ENCODE measurements at places on chromosomes 16 and 17.

DNA sequence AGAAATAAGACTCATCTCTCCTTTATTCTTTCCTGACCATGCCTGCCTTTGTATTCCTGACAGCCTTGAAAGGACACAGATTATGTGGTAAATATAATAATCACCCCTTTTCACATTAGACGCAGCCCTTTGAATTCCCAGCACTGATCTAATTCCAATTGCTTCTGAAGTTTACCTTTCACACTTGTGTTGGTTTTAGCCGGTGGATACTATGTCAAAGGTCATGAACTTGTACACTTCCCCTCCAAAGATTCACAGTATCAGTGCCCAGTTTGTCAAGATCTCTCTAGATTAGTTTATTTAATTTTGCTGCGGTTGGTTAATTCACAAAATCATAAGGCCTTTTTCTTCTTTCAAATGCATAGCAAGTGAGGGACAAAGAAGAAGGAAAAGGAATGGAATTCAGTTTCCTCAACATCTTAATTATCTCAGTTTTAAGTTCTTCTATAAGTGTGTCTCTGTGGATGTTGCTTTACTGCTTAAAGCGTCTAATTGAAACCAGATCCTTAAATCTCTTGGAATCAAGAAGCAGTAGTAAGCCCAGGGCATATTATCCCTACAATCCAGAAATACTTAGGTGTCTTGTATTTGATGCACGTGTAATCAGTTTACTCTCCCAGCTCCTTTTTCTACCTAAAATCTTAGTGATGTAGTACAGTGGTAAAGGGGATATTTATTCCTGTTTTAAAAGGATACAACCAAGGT, 174.3 kb upstream of the TBX2 start:
- DNase-seq: no peak

DNA sequence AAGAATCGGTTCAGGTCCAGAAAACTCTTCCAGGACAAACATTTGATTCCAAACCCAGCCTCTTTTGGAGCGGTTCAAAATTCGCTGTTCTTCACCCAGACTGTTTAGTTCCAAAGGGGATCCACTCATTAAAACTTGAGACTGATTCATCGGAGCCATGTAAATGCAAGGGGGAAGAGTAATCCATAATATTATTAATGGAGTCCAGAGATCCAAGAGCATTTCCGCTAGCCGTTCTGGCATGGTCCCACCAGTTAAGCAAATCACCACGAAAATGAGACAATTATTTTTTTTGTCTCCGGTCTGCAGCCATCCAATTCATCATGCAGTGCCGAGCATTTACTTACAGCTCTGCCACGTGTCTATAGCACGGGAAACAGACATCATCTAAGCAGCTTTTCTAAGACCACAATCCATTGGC, 15.1 kb downstream of the CDH8 start:
- DNase-seq: no peak

- DNase-seq: no peak
Measured at GRCh38 chr16:31360251-31360650, 5.3 kb downstream of the ITGAX start.

GRCh38 chr16:47204736-47205504, 61.2 kb upstream of the NETO2 start:
- DNase-seq: no peak

DNA sequence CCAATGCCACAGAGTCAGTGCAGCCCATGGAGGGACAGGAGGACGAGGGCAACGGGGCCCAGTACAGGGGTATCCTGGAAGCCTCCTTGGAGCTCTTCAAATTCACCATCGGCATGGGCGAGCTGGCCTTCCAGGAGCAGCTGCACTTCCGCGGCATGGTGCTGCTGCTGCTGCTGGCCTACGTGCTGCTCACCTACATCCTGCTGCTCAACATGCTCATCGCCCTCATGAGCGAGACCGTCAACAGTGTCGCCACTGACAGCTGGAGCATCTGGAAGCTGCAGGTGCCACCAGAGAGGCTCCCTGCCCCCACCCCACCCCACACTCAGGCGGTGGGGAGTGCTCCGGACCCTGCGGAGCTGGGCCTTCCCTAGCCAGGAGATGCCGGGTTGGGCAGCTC, 16.6 kb downstream of the TRPV2 start:
- no peak for DNase-seq

DNA sequence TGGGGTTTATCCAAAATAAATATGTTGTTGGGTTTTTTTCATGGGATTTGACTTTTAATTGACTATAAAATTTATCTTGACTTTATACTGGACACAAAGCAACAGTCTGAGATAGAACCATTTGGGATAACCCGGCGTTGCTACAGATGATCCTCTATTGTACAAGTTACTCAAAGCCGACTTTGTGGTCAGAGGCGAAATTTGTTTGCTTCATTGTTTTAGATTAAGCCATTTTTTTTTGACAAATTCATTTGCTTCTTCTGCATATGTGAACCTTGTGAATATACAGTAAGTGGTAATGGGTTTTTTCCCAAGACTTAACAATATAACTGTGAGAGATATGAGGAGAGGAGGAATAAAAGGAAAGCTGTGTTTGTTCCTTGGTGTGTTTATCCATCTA, 11.8 kb downstream of the MYO1D start:
- DNase-seq: no peak

- no peak for DNase-seq
Measured at GRCh38 chr17:30074254-30074653, 42.4 kb upstream of the NSRP1 start.

DNA sequence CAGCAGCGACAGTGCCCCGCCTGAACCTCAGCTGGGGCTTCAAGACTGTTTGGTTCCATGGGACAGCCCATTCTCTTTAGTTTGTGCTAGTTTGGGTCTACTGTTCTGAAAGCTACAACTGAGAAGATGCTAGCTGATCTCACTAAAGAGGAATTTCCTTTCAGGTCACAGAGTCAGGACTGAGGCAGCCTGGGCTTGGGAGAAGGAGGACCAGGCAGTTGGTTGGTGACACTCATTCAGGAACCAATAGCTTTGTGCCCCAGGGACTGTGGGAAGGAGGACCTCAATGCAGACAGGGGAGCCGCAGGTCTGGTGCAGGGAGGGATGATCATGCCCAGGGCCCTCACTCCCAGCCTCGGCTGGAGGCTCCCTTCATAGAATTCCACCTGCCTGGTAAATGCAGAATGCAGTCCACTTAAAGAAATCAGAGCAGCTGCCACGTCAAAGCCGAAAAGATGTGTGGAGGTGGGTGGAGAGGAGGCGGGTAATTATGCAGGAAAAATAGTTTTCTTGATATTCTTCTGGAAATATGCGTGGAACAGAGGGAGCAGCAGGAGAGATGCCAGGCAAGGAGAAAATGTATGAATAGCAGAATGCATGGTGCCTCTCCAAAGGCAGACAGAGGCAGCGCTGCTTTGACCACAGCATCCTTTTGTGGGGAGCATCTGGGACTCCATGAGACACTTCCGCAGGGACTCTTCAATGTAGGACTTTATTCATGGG, 32.6 kb upstream of the ZFP90 start:
- no peak for DNase-seq

DNA sequence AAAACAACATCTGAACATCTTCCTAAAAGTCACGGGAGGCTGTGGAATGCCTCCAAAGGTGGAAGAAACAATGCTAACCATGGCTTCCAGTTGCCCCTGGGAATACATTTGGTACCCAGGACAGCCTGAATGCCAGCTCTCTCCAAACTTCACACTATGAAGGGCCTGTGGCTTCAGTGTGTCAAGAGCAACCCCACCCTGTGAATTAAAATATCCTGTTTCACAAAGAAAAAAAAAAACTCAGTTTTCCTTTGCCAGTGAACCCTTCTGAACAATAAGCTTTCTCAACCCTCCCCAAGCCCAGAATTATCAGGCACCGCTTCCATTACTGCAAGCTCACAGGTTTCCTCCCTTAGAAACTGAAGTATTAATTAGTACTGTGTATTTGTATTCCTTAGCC, 69.8 kb downstream of the SLC39A11 start:
- DNase-seq: no peak
